Activated CD8-positive, alpha-beta memory T cell treated with anti-CD3 and anti-CD28 coated beads for 1 hour (primary cell): ENCODE measurements at places on chromosomes 2 and 18.

GRCh38 chr2:68403199-68403644, 38.1 kb downstream of the PLEK start:
- no peak for DNase-seq

DNA sequence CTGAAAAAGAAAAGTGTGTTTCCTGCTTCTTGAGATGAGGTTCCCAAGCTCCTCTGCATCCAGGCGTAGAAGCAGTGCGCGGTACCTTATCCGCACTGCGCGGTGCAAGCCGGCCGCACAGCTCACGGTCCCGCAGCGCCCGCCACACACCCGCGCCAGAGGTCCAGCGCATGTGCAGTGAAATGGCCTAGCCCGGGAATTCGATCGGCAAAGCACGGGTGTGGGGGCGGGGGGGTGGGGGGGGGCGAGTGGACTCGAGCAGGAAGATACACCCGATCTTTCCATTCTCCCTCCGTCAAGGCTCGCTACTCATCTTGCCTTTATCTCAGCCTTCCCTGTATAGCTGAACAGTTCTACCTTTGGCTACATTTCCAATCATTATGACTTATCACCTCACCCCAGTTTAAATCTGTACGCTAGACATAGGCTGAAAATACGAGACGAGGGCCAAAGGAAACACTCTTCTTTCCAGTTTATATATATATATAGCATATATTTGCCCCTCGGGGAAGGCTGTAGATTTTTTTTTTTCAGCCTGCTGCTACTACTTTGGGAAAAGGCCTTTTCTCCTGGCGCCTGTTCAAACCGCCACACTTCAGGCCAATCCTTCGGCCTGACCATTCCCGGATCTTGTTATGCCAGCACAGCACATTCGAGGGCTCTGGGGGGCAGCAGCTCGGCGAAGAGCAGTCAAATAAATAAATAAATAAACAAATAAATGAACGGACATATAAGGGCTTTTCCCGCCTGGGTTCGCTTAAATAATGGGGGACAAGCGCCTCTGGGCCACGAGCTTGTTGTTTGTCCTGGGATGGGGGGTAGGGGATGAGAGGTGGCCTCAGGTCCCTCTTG, 10.4 kb downstream of the HOXD8 start:
- DNase-seq = no peak

DNA sequence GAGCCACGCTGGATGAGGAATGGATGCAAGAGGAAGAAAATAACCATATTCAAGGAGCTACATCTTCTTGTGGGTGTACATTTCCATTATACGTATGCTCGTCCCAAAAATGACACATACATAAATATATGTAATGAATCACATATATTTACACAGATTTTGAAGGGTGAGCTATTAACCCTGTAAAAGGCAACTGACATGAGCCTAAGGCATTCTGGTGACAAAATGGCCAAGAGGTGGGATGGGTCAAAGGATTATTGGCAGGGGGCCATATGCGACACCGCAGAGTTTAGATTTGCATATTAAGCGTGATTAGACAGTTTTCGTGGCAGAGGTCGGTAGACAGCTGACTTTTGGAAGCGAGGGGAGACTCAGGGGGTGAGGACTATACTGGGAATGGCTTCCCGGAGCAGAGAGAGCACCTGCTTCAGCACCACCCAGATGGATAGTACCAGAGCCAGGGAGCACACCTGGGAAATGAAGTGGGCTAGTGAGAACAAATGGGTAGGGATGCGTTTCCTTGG, 431 bp upstream of the CNRIP1 start:
- no peak for DNase-seq

DNA sequence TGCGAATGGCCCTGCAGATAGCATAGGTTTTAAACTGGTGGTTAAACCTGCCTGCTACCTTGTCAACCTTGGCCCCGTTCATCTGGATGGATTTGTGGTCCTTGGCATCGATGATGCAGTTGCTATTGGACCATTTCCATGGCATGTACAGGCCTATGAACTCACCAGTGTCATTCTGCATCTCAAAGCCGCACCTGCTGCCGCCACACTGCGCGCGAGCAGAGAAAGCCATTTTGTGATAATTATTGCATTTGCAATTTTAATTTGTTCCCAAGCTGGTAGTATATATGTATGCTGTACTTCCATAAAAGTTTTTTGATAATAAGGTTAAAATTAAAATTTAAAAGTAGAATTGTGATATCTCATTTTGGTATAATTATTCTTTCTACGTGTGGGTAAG, 94.8 kb upstream of the UXS1 start:
- no peak for DNase-seq

DNA sequence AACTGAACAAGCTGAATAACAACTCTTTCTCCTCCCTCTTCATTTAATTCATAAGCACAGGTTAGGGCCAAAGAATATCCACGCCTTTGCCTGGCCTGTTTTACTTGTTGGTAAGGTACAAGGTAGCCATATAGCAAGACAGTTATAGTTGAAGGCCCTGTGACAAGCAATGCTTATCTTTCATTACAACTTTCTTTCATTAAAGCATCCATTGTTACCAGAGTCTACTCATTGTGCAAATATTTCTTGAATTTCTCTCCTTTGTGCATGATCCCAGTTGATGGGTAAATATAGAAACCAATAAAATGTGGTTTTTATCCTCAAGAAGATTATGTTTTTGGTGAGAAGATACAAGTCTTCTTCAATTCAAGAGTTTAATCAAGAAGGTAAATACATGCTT, 140.2 kb downstream of the UBE2E3 start:
- DNase-seq = no peak

DNA sequence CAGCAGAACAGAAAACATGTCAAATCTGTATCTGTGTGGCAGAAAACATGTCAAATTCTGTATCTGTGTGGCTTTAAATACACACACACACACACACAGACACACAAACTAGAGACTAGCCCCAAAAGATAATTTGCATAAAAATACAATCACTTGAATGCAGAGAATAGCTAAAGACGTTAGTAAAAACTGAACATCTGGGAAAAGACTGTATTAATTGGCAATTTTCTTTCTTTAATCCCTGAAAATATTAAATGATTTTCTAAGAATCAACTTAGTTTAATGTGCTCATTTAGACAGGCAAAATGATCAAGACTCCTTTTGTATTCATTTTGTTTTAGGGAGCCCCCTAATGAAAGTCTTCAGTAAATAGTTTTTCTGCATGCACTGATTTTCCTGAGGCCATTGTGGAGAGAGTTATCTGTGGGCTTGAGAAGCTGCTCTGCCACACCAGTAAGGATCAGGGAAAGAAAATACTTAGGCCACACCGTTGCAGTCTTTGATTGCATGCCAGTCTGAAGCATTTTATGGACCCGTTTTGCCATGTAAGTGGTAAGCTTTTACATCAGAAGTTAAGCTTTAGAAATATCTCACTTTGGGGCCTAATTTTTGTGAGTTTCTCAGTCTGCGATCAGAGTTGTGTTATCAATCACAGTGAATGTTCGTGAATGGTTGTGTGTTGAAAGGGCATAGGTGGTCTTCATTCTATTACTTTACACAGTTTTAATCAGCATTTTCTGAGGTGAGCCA, 2.2 kb downstream of the SPATS2L start:
- no peak for DNase-seq

DNA sequence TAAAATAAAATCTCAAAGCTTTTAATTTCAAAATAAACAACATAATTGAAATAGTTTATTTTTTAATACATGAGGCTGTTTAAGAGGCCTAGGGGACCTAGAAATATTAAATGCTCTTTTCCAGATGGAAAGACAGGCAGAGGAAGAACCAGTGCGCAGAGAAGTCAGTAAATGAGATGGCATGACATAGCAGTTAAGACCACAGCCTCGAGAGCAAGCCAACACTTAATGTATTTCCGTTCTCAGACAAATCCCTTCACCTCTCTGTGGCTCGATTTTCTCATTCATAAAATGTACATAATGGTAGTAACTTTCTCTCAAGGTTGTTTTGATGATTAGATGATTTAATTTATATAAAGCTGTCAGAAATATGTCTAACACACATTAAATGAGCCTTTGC, 405.1 kb upstream of the CWC22 start:
- no peak for DNase-seq

GRCh38 chr18:57674891-57675290, 53.3 kb upstream of the NARS1 start:
- no peak for DNase-seq

DNA sequence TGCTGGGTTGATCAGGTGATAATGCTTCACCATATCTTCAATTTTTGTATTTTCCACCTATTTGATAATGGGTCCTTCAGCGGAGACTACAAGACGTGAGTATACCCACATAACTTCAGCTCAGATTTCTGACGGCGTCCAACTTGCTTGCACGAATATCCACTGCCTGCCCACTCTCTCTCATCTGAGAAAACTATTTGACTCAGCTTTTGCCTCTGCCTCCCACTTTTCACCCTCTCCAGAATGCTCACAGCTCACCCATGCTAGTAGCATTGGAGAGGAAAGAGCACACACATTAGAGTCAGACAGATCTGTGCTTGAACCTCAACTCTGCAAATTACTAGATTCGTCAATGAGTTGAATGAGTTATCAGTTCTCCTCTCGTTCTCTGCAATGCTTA, 166.8 kb downstream of the BCL2 start:
- DNase-seq = no peak

DNA sequence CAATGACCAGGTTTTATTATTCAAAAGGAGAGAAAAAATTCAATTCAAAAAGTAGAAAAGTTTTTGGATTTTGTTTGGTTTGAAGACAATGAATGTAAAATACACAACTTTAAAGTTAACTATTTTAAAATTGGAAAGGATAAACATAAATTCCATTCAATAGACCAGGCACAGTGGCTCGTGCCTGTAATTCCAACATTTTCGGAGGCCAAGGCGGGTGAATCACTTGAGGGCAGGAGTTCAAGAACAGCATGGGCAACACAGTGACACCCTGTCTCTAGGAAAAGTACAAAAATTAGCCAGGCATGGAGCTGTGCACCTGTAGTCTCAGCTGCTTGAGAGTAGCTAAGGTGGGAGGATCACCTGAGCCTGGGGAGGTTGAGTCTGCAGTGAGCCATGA, 54.7 kb downstream of the SCN9A start:
- DNase-seq = no peak

DNA sequence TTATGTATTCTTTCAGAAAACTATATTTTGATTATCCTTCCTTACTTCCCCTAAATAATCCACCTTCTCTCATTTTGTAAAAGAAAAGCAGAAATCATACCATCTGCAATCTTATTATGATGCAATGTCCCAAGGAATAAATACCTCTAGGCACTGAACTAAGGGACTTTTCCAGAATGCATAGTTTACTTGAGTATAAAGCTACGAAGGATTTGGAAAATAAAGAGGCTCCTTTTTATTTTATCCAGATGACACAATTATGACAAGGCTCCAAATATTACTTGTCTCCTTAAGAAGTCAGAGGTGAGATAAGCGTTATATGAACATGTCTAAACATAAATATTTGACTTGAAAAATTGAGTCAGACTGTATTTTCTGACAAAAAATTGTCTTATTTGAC, 72.1 kb downstream of the COL3A1 start:
- DNase-seq = no peak

DNA sequence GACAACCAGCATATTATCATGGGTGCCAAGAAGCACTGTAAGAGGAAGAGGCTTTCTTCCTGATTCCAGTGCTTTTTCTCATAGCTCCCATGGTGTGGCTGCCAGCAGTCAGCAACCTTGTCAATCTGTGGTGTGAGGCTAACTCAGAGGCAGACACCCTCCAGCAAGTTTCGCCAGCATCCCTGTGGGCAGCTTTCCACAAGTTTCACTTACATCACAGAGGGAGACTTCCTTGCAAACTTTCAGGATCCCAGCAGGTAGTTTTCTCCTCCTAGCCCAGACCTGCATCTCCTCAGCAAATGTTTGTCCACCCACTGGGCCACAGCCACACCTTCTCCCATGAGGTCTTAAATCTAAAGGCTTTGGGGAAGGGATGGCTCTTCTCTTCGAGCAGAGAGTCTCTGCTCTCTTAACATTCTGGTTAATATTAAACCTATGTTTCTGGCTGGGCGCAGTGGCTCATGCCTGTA, 9.1 kb downstream of the DNAH7 start:
- DNase-seq = no peak
